ENCODE measurements at places on chromosomes 2 and 18.

GRCh38 chr18:50947899-50948298 lies 19.9 kb upstream of the ELAC1 start:
- DNase-seq: no peak

DNA sequence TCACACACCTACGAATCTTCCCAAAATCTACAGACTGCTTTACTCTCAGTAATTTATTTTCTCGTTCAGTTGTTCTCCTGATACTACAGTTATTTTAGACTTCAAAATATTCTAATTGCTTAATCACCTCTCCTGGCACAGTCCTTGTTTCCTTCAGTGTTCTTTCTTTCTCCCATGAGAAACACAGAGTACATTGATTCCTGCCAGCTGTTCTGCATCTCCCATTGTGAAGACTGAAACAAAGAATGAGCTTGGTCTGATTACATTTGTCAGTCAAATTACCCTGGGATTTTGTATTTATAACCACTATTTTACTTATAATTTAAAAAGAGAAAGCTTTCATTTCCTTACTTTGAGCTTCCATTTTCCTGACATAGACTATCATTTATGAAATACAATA lies 63.9 kb upstream of the TANK start:
- DNase-seq: no peak

GRCh38 chr2:81445176-81445575 lies 1140.6 kb upstream of the LRRTM1 start:
- no peak for DNase-seq

- DNase-seq: no peak
Observed at GRCh38 chr18:56139372-56139771, 499.0 kb downstream of the TXNL1 start.

DNA sequence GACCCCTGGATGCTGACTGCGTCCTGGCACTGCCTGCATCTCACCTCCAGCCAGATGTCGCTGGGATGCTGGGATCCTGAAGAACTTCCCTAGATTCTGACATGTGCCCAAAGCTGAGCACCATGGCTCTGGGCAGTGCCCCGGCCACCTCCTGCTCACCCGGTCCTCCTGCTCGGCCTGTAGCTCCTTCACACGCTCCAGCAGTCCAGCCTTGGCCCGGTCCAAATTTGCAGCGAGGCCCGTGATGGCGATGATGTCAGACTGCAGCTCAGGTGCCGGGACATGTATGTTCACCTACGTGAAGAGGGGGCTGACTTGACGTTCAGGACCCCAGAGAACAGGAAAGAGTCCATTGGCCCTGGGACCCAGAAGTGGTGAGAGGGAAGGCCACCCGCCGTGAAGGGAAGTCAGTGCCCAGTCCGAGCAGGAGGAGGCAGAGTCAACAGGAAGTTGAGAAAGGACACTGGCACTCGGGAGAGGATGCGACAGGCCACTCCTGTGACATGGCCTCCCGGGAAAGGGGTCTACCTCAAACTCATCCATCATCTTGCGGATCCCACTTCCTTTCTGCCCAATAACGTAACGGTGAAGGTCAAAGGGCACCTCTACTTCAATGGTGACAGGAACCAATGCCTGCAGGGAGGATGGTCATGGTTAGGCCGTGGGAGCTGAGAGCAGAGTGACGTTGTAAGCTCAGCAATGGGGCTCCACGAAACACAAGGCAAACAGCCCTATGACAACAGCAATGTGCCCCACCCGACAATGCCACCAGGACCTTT lies 46.7 kb downstream of the ANO7 start:
- DNase-seq: no peak

- DNase-seq: no peak
Observed at GRCh38 chr18:9943311-9943710, 29.5 kb downstream of the VAPA start.
